WTC11 (cell line): ENCODE measurements at places on chromosomes 11 and 22. TPM values are rescaled to one million over a fixed set of nuclear protein-coding genes. Genes with fewer than 3 reads are reported as not detected.

Gene ACTN3
- total RNA-seq: 18.5 to 20.4 TPM (median 19.2 TPM) in 3 replicates

Gene DEUP1
- total RNA-seq: 0.16 to 0.53 TPM (median 0.44 TPM) in 3 replicates

Gene P2RX6
- total RNA-seq: 0.13 to 0.69 TPM (median 0.30 TPM) in 3 replicates

Gene FJX1
- total RNA-seq: 8.3 to 12.0 TPM (median 11.0 TPM) in 3 replicates

- no peak for DNase-seq
Observed at GRCh38 chr22:46777609-46777970, 15.1 kb downstream of the TBC1D22A start.

GRCh38 chr11:130817330-130817944, 98.8 kb downstream of the SNX19 start:
- no peak for DNase-seq

DNA sequence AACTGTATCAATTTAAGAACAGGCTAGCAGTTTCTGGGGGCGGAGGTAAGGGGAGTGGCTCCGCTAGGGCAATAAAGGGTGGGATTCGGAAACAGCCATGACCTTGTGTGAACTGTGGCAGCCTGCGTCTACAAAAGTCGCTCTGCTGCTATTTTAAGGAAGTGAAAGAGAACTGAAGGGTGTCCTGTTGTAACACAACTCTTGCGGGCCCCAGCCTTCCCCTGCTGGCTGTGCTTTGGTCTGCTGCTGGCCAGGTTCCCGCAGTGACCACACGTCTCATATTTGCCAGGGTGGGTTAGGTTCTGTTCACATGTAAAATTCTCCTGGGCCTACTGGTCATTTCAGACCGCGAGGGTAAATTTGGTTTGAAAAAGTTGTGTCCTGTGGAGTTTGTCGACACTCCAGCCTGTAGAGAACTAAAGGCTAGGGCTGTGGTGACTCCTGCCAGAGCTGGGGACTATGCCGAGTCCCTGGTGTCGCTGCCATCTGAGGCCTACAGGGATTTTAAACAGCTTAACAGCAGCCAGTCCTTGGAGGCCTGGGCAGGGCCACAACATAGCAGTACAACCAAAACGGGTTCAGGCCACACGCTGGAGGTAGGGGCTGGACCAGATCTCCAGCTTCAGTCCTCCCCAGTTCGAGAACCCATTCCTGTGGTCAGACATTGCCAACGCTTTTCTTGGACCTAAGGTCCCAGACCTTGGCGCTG, 1.1 kb upstream of the PPFIBP2 start:
- DNase-seq: peak; percentile 18

DNA sequence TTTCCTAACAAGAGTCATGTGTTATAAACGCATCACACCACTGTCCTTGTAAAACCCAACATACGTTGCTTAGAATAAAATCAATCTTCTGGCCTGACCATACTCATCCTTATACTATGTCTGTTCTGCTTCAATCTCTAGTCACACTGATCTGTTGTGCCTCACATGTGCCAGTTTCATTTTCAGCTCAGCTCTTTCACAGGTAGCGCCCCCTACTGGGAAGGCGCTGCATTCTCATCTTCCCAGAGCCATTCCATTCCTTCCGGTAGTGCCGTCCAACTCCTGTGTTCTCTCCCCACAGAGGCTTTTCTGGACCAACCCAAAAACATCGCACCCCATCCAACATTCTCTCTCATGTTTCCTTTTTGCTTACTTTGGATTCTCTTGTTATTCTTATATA, 22.2 kb downstream of the CASP5 start:
- DNase-seq: peak; percentile 57

DNA sequence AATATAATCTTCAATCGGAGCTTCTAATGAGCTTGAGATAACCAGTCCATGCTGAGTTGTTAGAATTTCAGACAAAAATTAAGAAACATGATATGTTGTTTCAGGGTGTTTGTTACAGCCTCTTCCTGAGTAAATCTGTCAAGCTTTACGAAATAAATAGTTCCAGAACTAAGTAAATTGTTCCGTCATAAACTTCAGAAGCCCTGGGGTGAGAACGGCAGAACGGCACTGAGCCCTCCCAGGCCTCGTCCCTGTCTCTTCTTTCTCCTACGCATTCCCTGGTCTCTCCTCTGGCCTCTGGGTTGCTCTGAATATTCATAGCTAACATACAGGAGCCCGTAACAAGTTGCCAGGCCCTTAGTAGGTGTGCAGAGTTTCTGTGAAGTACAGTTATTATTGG, 390.8 kb upstream of the NARS2 start:
- no peak for DNase-seq

DNA sequence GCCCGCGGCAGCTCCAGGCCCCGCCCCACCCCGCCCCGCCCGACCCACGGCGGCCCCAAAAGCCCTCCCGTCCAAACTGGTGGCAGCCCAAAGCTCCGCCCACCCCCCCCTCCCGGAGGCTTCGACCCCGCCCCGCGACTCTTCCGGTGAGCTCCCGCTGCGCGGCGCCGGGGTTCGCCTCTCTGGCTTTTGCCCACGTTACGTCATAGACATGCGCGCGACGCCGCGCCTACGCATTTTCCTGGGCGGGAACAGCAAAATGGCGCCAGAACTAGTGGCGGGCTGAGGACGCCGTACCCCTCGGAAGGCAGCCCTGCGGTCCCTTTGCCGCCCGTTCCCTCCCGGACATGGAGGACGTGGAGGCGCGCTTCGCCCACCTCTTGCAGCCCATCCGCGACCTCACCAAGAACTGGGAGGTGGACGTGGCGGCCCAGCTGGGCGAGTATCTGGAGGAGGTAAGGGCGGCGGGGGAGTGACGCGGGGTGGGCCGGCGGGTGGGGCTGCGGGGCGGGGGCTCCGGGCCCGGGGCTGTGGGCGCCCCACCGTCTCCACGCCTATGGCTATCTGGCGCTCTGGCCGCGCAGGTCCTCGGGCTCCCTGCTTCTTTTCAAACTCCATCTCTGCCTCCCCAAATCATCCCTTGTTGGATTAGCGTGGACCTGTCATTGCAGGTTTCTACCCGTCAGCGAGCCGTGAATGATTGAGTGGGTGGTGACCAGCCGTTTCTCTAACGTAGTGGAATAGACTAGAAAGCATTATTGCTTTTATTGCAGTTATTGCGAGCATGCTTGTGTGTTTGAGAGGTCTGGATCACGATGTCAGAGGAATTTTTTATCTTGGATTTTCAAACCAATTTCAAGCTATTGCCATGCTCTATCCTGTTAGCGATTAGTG, at the start of gene NCAPH2:
NCAPH2 (plus strand) TSS at position 234 of the 894 bp plus-strand sequence; CDS start at position 348, 114 bp downstream.
- DNase-seq: peak; percentile 97

DNA sequence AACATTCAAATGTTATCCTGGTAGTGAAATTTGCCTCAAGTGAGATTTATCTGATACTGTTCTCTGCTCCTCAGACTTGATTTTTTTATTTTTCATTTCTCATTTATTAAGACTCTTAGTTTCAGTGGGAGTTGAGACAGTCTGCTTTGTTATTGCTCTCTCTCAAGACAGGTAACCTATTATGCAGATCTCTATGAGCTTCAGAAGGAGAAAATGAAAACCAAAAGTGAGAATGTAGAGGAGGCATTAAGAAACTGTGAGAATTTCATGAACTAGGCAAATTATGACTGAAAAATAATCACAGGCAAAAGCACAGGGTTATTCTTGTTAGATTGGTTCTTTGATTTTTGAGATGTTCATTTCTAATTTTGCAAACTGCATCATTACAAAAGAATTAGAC, 290.0 kb upstream of the CHORDC1 start:
- DNase-seq: no peak

GRCh38 chr22:41367039-41367679, 14.6 kb upstream of the TEF start:
- peak; percentile 42 for DNase-seq

DNA sequence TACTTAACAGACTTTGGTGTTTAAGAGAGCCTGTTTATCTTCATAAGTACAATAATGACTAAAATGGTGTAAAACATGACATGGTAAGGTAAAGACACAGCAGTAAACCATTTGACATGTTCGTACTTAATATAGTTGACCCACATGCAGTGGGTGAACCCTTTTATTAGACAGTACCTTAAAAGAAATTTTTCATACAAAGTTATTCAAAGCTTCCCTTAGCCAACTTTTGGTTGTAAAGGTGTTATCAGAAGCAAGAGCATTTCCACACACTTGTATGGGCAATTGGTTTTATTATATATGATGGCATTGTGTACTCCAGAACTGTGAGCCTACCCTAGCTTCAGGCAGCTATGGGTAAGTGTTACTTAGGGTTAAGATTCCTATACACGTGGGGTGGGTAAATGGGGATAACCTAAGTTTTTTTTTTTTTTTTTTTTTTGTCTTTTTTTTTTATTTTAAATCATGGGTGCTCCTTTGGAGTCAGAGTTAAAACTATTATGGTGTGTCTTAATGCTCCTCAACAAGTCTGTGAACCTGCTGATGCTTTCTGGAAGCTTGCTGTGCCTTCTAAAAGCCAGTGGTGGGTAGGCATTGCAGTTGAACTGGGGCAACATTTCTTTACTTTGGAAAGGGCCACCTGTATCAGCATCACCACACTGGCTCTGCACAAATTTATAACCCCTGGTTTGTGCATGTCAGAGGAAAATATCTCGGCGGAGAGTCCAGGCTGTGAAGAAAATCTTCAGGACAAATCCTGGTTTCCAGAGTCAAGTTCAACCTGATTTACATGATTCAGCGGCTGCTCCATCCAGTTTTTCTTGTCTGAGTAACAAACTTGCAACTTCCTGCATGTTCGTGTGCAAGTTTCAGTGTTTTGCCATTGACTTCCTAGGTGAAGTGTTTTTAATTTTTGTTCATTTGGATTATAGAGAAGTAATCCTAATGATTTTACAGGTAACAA, 3.3 kb downstream of the PCF11 start:
- no peak for DNase-seq

GRCh38 chr11:13110145-13110544, 101.0 kb downstream of the RASSF10 start:
- DNase-seq: no peak

DNA sequence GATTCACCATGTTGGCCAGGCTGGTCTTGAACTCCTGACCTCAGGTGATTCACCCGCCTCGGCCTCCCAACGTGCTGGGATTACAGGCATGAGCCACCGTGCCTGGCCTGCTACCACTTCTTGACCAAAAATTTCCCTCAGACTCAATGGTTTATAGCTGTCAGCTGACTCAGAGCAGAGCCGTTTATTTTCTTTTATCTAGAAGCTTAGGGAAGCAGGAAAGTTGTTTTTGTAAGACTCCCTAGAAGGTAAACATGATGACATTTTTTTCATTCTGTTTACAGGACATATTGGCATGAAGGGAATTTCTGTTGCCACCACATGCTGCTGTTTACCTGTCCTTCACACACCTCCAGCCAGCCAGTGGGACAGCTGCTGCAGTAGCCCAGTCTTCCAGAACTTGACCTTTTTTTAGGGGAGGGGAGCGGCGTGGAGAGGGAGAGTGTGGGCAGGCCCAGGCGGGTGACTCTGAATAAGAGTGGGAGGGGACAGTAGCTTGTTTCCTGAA, 56.1 kb upstream of the PTPRJ start:
- DNase-seq: no peak

DNA sequence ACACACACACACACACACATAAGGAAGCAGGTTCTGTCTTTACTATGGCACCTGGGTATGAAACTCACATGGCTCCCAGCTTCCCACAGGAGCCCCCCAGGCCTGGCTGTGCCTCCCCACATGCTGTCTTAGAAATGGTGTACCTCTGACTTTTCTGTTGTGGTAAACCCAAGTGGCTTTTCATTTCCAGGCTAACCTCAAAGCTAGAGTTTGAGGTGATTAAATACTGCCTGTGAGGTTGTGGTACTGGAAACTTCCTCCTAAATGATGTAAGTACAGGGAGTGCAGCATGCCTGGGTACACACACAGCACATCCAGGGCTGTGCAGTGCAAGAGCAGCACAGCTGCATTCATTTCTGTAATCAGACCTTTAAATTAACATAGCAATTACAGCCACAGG, 34.4 kb downstream of the ME3 start:
- DNase-seq: no peak

- DNase-seq: no peak
Observed at GRCh38 chr11:27390318-27391295, 27.6 kb upstream of the CCDC34 start.

DNA sequence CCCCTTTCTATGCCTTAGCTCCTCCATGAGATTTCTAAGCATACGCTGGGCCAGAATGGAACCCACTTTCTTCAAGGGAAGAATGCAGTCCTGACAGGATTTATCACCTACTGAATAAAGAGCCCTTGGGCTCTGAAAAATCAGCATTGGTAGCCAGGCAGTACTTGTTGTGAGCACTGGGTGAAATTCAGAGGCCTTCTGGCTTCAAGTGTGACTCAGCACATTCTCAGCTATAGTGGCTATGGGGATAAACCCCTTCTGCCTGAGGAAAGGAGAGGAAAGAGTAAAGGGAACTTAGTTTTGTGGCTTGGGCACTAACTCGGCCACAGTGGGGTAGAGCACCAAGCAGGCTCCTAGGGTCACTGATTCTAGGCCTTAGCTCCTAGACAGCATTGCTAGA, 574.8 kb downstream of the JRKL start:
- no peak for DNase-seq

DNA sequence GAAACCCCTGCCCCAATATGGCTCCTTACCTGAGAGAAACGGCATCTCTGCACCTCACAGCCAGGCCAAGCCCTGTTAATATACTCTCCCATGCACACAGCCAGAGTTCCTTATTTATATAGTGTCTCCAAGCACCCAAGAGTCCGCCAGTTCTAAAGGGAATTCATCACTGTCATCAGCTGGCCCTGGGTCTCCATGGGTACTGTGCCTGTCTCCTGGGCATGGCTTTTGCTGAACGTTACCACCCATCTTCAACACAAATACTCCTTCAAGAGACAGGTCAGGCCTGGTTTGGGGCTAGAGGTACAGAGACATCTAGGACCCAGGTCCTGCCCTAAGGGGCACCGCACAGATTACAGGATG, 1.6 kb upstream of the ATG16L2 start:
- DNase-seq: no peak

- DNase-seq: no peak
Observed at GRCh38 chr11:128098781-128099180, 488.6 kb downstream of the ETS1 start.

DNA sequence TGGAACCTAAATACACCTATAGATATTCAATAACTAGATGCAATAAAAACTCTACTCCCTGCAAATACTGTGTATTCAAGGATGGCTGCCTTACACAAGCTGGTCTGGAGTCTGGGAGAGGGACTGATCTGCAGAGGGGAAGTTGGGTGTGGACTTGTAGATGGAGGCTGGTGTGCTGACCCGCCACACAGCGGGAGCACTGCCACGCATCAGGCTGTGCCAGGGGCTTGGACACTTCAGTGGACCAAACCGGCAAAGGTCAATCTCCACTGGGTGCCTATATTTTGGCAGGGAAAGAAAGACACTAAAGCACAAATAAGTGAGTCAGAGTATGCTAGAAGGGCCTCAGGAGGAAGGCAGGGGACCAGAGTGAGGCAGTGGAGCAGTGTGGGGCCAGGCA, 2.1 kb upstream of the SHANK3 start:
- DNase-seq: no peak
